ENCODE measurements at places on chromosomes 16 and 17.

- DNase-seq: no peak
Observed at GRCh38 chr17:13240851-13241250, 223.0 kb upstream of the ELAC2 start.

DNA sequence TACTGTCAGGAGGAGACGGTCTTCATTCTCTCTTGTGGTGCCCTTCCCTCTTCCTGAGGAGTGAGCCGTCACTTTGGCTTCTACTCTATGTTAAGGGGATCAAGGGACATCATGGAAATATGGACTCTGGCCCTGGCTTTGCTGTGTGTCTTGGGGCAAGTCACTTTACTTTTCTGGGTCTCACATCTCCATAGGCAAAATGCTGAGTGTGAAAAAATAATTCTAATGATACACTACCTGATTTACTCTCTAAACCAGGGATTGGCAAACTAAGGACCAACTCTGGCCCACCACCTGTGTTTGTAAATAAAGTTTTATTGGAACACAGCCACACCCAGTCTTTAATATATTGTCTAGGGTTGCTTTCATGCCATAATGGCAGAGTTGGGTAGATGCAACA lies 548.7 kb upstream of the CDH5 start:
- no peak for DNase-seq

GRCh38 chr17:10041916-10042588 lies 137.0 kb upstream of the RCVRN start:
- no peak for DNase-seq

GRCh38 chr17:72850410-72851118 lies 241.9 kb downstream of the SLC39A11 start:
- no peak for DNase-seq

GRCh38 chr16:46845952-46846351 lies 15.0 kb upstream of the C16orf87 start:
- no peak for DNase-seq

DNA sequence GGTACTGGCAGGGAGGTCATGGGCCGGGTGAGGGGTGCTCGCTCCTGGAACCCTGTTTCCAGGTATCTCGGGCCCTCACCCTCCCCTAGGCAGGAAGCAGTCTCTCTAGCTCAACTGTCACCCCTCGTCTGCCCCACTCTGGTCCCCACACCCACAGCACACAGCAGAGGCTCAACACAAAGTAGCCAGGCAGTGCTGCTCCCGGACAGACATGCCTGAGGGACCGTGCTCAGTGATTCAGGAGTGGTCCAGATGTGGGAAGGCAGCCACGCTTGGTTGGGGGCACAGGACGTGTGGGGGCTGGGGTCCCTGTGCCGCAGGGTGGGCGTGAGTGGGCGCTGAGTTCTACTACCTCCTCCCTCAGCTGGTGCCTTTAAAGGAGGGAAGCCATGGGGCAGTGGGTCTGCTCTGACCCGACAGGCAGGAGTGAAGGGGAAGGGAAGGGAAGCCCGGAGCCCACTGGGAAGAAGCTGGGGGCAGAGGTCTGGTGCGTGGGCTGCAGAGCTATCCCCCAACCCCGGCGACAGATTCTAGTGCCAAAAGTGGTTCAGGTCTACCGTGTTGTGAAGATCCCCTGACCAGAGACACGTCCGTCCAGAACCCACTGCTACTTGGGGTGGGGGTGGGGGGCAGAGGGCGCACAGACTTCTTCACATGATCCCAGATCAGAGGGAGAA lies 11.8 kb downstream of the SLC16A3 start:
- DNase-seq: no peak

DNA sequence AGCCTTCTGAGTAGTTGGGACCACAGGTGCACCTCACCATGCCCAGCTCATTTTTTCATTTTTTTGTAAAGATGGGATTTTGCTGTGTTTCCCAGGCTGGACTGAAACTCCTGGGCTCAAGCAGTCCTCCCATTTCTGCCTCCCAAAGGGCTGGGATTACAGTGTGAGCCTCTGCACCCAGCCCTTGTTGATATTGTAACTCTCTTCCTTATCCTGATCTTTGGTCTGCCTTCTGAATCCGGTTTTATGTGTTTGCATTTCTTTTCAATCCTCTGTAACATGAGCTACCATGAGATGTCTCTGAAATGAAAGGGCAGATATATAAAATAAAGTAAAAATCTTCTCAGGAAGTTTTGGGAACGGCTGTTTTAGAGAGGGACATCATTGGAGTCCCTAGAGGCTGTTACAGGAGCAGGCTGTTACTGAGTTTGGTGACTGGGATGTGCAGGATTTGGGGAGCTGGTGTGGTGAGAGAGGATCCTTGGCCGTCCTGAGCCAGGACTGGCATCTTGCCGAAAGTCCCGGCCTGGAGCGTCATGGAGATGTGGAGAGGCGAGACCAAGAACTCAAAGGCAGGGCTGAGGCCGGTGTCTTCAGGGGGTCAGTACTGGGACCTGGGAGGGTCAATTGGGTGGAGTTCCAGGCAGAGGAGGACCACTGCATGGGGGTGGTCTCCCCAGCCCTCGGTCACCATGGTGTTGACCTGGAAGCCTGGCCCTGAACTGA lies 39.4 kb downstream of the ATP2C2 start:
- DNase-seq: no peak

GRCh38 chr17:59825533-59826322 lies 67.0 kb downstream of the TUBD1 start:
- DNase-seq: no peak

DNA sequence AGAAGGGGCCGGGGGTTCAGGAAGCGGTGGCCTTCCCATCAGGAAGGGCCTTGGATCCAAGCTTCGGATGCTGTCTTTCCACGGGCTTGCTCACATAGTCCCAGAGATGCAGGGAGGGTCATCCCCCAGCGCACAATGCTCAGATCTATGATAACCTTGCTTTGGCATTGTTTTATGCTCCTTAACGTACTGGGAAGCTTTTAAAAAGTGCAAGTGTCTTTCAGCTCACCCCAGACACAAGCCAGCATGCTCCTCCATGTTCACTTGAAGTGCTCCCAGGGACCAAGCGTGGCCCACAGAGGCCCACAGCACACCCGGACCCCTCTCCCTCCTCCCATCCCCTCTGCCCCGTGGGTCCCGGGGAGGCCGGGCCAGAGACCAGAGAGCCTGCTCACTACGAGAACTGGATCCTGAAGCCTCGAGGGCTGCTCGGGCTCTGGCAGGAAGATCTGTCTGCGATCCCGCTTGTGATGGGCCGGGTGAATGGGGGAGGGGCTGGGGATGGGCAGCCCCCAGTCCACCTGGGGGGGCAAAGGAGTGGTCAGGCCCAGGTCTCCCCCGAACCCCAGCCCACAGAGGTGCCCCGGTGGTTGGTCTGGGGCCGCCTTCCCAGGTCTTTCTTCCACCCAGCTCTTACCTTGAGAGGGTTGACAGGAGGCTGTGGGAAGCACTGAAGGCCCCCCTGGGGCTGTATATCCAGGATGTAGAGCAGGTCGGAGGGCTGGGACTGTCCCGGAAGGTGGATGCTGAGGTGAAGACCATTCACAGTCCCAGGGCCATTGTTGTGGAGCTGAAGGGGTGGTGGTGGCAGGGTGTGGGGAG lies 11.8 kb upstream of the FAM171A2 start:
- DNase-seq: no peak

- DNase-seq: no peak
Observed at GRCh38 chr17:42251115-42251514, 25.1 kb downstream of the STAT5B start.

DNA sequence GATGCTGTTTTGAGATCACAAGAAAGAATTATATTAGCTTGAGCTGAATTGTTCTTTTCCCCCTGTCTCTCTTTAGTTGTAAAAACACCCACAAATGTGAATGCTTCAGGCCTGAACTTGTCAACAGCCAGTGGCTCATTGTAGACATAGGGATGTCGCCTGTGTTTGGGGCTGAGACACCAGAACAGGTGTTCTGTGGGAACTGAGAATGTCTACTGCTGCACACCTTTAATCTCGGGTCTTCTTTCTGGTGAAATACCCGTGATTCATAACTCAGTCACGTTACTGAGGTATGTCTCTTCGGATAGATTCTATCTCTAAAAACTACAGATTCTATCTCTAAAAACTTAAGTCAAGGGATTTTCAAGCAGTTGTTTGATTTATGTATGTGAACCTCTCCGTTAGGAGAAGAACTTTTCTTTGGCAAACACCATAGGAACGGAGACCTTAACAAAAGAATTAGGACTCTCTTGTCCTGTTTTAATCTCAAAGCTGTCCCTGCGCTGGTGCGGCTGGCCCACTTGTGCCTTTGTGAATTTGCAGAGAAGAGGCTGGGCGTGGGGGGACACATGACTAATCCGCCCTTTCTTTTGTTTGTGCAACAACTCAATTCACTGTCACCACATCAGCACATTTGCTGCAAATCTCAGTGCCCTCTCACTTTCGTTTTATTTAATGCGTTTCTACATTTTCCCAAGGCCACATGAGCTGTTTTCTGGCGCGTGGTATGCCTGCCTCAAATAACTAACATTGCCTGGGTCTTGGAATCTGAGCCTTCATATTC lies 643.0 kb downstream of the MAF start:
- no peak for DNase-seq

- DNase-seq: no peak
Observed at GRCh38 chr17:49681106-49681979, 3.4 kb upstream of the SPOP start.

DNA sequence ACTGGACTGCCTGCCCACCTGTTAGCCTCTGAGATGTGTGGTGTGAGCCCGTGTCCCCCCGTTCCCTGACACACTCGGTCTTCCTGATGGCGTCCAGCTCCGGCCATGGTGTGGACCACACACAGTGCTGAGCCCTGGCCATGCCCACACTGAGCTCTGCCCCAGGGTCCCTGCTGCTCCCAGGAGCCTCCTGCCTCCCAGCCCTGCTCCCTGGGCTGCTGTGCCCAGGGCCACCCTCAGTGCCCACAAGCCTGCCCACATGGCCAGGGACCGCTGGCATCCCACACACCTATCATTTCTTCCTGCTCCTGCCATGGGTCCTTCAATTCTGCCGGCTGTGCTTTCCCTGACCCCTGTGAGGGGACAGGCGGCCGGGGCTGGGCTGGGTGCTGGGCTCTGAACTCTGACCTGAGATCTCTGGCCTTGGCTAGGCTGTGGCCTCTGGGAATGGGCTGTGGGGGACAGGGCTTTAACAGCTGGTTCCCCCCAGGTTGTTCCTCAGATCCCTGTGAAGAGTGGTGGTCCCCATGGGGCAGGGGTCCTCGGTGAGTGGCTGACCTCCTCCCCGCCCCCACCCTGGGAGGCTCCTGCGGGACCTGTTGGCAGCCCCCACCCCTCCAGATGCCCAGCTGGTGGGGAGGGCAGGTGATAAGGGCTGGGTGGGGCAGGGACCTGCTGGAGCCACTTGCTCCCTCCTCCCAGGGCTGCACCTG lies 4.0 kb downstream of the CEMP1 start:
- DNase-seq: no peak

DNA sequence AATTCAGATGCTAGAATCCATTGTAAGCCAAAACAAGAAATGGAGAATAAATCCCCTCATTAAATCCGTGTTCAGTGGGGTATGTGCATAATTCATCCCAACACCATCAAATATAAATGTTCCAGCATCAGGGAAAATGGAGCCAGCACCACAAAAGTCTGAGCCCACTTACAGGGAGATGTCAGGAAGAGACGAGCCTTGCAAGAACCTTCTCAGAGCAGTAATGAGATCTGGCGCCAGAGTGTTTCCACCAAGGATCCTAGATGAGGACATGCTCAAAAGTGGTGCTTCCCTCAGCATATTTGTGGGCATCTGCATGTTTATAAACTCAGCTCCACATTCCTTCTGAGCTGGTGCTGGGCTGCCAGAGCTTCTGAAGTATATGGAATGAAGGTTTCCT lies 541.9 kb upstream of the C16orf82 start:
- DNase-seq: no peak

- no peak for DNase-seq
Observed at GRCh38 chr17:15441315-15441714, 26.1 kb downstream of the CDRT4 start.

- no peak for DNase-seq
Observed at GRCh38 chr16:65541646-65542045, 419.8 kb upstream of the CDH11 start.

DNA sequence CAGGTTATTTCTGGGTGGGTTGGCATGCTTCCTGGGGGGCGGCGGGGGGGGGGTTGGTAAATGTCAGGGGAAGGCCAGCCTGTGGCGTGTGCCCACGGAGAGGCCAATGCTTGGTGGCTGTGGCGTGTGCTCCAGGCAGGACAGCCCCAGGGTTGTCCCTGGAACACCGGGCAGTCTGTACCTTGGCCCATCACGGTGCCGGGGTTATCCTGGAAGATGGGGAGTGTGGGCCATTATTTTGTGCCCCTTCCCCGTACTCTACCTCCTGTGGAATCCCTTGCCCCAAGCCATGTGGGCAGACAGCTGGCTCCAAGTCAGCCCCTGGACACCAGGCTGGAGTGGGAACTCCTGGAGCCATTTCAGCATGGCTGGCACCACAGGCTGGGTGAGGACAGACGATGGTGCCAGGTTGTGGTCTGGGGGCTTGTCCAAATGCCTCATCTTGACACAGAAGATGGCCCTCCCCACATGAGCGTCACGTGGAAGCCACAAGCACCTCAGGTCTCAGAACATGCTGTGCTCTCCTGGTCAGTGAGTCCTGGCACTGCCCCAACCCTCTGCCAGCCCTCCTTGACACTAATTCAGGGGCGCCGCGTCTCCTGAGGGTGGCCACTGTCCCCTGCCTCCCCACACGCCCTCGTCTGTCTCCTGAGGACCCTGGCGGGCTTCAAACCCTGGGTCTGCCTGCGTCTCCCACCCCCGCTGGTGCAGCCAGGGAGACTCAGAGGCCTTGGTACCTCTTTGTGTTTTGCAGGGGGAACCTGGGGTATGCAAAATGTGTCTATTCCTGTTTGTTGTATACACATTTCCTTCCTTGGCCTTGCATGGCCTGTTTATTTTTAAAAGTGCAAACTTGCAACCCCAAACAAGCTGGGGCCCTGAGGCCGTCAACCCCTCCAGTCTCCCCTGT lies 4.3 kb downstream of the SLC16A3 start:
- DNase-seq: no peak

GRCh38 chr17:28878981-28879380 lies 18.6 kb downstream of the FLOT2 start:
- DNase-seq: no peak

DNA sequence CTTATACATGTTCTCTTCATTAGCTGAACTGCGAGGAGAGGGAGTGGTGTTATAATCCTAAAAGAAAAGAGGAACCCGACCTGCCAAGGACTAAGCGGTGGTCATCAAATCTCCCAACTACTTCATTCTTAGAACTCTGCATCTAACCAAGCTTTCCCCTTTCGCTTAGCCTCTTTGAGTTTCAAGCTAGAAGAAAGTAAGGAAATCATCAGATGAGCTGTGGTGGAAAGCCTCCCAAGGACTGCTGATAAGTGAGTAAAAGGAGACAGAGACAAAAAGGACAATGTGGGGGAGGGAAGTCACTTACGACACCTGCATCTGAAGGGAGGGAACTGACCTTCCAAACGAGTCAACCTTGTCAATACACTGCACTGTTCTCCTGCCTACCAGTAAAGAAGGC lies 121.3 kb downstream of the TRIM37 start:
- no peak for DNase-seq

GRCh38 chr16:57146735-57147134 lies 39.1 kb downstream of the PSME3IP1 start:
- DNase-seq: no peak

DNA sequence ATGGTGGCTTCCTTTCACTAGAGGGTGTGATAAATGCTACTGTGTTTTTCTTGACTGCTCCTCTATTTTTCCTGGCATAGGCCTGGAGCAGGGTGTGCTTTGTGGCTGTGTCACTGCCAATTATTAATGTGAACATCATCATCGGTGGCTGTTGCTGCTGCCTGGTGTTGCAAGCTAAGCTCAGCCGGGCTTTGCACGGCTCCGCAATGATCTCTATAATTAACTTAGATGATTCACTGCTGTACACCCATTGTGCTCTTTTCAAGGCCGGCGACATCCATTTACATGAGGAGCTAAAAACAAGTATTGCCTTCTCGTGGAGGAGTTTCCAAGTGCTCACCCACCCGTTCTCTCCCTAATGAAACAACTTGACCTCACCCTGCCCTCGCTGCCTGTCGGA lies 160.1 kb upstream of the IRX3 start:
- no peak for DNase-seq
